A549 (cell line): ENCODE measurements at places on chromosomes 2 and 18. TPM values are rescaled to one million over a fixed set of nuclear protein-coding genes. Genes with fewer than 3 reads are reported as not detected.

The UGT1A8 gene
- 0.05 to 0.25 TPM in 2 of 3 replicates, not detected in the other for polyA plus RNA-seq

- no peak for DNase-seq
These were observed 25.8 kb upstream of the DTNB start for GRCh38 chr2:25699216-25699615.

- no peak for DNase-seq
These were observed 7.7 kb downstream of the DNMT3A start for GRCh38 chr2:25333981-25334380.

GRCh38 chr2:230865766-230866755 is 1.3 kb downstream of the ITM2C start:
- no peak for DNase-seq
